ENCODE measurements at places on chromosomes 12 and 14.

DNA sequence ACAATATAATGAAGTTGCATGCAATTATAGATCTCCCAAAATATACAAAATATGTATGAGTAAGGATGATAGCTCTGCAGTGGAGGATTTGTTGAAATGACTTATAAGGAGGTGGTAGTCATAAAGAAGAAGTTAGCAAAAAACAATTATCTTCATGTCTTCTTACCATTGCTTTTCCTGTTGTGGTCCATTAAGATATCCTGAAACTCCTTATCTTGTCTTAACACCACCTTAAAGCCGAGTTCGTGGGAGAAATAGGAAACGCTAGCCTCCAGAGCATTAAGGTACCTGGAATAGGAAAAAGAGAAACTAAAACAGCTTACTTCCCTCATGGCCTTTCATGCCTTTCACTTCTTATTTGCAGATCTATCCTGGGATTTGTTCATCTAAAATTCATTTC lies 15.2 kb downstream of the GUCY2C start:
- no peak for DNase-seq

- DNase-seq: no peak
These were observed 9.6 kb upstream of the AKAP6 start for GRCh38 chr14:32319368-32320049.

DNA sequence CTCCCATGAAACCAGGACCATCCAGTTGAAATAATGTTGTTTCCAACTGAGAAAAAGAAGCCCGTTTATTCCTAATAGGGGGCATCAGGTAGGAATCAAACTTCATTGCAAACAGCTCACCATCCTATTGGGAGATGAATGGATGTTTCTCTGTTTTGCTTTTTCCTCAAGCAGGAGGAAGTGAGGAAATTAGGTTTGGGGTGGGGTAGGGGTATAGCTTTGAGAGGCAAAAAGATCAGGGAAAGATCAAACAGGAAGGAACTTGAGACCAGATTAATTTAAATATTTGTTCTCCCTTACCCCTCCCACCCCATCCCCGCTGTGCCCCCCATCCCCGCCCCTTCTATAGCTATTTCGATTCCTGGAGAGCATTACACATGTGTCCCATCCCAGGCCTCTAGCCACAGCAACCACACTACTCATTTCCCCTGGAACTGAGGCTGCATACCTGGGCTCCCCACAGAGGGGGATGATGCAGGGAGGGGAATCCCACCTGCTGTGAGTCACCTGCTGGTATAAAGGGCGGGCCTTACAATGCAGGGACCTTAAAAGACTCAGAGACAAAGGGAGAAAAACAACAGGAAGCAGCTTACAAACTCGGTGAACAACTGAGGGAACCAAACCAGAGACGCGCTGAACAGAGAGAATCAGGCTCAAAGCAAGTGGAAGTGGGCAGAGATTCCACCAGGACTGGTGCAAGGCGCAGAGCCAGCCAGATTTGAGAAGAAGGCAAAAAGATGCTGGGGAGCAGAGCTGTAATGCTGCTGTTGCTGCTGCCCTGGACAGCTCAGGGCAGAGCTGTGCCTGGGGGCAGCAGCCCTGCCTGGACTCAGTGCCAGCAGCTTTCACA lies at the start of gene IL23A:
Gene IL23A (plus strand): TSS at position 577 of the 850 bp plus-strand sequence. CDS start 161 bp downstream, at position 738.
- DNase-seq: no peak

GRCh38 chr12:92418381-92418780 lies 272.7 kb upstream of the BTG1 start:
- no peak for DNase-seq

- DNase-seq: no peak
These were observed 56.6 kb downstream of the METTL25 start for GRCh38 chr12:82414926-82415325.

DNA sequence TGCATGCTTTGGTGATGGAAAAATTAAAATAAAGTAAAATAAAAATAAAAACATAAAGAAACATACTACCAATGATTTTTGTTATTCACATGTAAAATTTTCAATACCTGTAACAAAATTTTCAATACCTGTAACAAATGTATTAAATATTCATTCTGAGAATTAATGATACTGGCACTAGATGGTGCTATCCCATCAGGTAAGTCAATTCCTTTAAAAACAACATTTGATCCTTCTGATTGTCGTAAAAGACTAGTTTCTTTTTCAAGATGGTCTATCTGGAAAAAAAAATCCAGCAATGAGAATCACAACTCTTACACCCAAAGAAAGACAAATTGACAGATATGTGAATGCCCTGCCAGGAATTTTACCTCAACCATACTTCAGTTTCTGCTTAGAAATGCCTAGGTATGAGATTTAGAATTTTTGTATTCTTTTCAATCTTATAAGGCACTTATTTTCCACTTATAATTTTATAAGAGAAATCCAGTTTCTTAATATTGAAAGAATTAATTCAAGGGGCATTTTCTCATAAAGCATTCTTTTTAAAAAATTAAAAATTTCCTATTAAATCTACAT lies 30.7 kb downstream of the CEP290 start:
- DNase-seq: peak; percentile 13

GRCh38 chr14:102911991-102912761 lies 10.3 kb upstream of the AMN start:
- DNase-seq: no peak

DNA sequence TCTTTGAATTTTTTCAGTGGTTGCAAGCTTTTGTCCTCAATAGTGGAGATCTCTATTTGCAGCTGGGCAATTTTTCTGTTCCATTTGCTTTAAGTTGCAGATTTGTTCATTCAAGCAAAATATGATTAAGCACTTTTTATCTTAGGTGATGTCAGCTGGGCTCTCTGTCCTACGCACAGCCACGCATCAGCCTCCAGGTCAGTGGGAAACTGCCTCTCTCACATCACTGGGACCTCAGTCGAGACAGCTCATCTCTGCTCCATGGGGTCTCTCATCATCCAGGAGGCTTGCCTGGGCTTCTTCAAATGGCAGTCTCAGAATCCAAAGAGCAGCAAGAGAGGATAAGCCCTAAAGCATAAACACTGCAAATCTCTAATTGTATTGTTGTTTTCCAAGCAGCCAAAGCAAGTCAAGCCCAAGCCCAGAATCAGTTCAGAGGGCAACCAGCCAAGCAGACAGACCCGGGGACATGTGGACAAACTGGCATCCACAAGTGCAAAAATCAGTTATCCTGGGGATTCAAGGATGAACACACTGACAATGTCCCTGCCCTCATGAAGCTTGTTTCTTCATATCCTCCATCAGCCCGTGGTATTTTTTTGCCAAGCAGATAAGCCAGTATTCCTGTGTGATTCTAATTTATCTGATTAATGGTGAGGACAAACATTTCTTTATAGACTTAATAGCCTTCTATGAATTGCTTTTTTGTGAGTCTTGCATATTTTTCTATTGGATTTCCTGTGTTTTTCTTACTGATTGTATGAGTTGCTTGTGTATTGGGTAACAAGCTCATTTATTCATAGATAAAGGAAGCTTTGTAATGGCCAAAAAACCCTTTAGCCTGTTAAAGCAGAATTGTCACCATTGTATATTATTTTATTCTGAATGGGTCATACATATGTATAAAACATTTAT lies 262.5 kb downstream of the GXYLT1 start:
- no peak for DNase-seq

- DNase-seq: no peak
These were observed 1.4 kb downstream of the ACAD10 start for GRCh38 chr12:111687255-111687654.

- DNase-seq: no peak
These were observed 460.2 kb downstream of the RAD51B start for GRCh38 chr14:68279777-68280233.

DNA sequence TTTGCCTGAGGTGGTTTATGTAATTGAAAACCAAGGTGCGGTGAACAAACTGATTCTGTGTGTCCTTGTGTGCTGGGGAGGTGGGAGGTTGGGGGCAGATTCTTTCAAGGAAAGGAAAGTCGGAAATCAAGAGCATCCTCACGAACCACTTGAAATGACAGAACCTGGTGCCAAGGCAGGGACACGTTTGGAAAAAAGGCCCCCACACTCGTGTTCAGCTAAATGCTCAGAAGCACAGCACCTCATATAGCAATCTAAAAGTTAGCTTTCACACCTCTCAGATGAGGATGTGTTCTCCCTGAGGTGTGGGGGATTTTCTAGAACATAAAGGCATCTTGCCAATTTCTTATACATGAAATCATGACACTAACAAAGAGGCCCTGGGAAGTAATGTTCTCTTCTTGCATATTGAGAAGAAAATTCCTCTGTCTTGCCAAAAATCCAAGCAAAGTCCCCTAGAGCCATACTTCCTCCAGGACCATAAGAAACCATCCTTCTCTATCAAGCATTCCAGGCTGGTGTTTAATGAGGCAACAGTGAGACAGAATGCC lies 119.6 kb downstream of the PLXNC1 start:
- no peak for DNase-seq

GRCh38 chr12:94165670-94166364 lies 17.4 kb downstream of the PLXNC1 start:
- DNase-seq: no peak

DNA sequence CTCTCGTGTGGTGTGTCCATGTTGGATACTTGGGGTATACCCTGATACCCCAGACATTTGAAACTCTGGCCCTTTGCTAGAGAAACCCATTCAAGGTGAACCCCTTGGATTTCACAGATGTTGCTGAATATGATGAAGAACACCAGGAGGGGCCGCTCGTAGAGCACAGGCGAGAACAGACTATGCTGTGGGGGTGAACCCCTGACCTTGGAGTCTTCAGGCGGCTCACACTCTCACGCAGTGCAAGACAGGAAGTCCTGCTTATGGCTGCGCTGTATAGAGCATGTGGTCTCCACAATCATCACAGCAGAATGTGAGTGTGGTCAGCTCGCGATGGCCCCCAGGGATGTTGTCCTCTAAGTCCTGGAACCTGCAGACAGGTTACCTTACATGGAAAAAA lies 60.4 kb downstream of the SLC15A4 start:
- no peak for DNase-seq

GRCh38 chr12:93947486-93947885 lies 200.9 kb upstream of the PLXNC1 start:
- no peak for DNase-seq

DNA sequence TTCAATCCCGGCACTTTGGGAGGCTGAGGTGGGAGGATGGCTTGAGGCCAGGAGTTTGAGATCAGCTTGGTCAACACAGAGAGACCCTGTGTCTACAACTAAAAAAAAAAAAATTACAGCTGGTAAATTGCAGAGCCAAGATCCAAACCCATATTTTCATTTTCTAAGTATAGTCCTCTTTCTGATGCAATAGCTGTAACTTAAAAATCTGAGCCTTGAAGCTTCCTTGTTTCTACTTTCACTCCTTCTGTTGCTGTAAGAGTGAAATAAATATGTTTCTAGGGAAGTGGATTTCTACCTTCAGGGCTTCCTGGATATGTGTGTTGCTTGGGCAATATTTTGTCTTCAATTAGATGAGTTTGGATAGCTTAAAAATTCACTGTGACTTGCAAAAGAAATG lies 42.0 kb upstream of the PRICKLE1 start:
- DNase-seq: peak; percentile 54

DNA sequence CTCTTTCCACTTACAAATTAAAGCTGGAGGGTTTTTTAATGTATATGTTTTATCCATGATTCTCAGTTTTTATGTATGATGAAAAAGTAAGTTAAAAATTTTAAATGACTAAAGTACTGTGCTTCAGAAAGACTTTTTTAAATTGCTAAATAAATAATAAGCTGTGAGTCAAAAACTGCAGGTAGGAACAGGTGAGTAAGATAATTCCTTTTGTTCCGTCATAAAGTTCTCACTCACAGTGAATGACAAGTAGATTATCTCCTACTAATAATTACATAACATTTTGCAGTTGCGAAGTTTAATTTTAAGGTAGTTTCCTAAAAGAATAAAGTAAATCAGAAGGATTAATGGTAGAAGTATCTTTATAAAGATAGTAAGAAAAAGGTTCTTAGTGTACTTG lies 78.0 kb downstream of the PRKCH start:
- no peak for DNase-seq

DNA sequence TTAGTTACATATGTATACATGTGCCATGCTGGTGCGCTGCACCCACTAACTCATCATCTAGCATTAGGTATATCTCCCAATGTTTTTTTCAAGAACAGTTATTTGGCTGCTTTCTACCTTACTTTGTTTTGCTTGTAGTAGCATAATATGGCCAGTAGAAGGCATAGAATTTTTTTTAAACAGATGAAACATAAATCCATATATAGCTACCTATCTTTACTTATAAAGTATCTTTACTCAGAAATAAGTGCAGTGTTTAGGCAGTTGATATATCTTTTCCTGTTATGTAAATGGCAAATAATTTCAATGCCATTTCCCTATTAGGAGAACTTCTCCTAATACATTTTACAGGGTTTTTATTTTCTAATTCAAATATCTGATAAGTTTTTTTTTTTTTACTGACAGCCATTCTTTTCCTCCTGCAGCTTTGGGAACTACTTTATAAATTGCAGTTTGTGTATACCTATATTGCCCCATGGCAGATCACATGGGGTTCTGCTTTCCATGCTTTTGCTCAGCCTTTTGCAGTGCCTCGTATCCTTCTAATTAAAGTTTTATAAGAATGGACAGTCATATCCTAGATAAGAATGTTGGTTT lies 143.1 kb downstream of the PCNX1 start:
- DNase-seq: peak; percentile 37
